ENCODE measurements at places on chromosomes 3 and 15. TPM values are rescaled to one million over a fixed set of nuclear protein-coding genes. Genes with fewer than 3 reads are reported as not detected.

Gene GHRL
- total RNA-seq = 0.32 TPM

Gene NPAP1
- not detected for total RNA-seq

Gene SLC22A14
- total RNA-seq = 0.86 TPM

Gene WDR93
- total RNA-seq = under 0.01 TPM

GRCh38 chr15:88956906-88957305 lies 43.7 kb upstream of the MFGE8 start:
- no peak for DNase-seq

DNA sequence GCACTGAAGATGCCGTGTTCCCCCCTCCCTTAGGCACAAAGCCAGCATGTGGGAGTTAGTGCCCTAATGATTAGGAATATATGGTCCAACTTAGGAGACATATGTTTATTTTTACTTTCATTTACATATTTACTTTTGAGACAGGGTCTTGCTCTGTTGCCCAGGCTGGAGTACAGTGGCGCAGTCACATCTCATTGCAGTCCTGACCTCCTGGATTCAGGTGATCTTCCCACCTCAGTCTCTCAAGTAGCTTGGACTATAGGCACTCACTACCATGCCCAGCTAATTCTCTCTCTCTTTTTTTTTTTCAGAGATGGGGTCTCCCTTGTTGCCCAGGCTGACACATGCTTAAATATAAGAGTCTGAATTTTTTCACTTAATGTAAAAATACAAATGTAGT lies 51.6 kb upstream of the TBC1D23 start:
- DNase-seq = no peak

DNA sequence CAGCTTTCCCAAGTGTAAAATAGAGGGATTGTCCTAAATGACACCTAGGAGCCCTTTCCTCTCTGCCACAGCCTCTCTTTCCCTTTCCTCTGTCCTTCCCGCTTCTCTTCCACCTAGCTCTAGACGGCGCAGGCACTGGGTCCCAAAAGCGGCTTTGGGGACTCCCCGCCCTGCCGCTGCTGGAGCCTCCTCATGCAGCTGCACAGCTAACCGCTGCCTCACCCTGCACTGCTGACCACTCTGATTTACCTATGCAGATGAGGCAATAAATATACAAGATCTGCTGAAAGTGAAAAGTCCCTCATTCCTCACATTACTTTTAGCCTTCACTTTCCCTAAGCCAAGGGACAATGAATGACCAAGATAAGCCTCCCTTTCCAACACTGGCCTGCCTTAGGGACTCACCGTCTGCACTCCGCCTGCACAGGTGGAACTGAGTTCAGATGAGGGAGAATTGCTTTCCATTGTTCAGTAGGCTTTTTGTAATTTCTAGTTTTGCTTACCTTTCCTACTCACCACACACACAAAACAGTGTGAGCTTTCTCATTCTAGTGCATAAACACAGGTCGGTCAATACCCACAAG lies 197.5 kb upstream of the BCL6 start:
- no peak for DNase-seq

All from fibroblast of villous mesenchyme (primary cell).